Esophagus mucosa (tissue), 1 donor: ENCODE measurements at places on chromosomes 12 and 14.

DNA sequence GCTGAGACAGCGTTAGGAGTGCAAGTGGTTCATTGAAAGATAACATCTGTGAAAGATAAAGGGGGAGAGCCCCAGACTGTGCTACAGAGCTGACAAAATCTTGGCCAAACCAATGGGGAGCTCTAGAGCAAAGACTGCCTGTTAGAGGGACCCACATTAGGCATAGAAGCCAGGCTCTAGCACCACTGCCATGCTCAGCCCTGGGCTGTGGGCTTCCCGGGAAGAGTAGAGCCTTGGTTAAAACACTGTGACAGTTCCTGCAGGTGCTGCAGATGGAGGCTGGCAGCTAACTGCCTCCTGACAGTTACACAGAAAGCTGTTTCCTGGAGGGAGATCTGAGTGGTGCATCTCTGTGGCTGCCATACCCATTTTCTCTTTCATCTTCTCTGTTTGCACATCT is 23.0 kb downstream of the TSHR start:
- no peak for ATAC-seq

GRCh38 chr12:113978080-113978479 is 12.0 kb upstream of the RBM19 start:
- ATAC-seq = no peak

DNA sequence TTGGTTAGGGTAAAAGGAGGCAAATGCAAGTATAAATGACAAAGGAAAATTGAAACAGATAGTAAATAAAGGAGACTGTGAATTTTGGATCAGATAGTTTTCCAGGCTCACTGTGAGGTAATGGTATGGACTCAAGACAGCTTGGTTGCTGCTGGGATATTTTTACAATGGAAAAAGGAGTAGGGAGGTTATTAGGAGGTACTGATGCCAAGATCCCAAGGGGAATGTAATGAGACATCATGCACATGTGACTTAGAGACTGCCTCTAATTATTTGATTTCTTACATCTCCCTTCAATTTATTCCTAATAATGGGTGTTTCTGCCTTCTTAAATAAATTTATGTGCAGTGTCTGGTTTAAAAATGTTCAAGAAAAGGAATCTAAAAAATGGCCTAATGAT is 56.9 kb downstream of the TAOK3 start:
- ATAC-seq = no peak

- ATAC-seq = no peak
Observed at GRCh38 chr14:85978582-85979250, 448.8 kb downstream of the FLRT2 start.

DNA sequence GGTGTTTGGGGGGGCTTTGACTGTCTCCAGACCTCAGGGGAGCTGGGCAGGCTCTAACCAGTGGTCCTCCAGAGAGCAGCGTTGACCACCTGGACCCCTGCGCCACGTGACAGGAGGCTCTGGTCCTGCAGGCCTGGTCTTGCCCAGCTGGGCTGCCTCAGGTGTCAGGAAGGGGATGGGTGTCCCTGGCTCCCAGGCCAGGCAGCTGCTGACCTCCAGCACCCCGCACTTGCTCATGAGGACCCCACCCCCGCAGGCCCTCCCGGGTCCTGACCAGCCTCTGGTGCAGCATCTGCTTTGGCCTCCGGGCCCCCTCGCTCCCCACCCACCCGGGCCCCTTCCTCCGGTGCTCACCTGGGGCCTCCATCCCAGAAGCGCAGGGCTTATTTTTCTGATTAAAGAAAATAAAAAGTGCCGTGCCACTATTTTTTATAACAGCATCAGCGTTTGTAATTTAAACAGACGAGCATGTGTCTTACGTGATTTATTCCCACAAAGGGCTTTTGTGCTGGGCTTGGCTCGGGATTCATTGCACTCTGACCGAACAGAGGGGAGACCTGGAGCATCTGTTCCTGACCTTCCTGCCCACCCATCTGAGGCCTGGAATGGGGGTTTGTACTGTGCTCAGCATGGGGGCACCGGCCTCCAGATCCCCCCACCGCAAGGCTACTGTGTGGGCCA is 21.7 kb downstream of the FBRSL1 start:
- ATAC-seq = no peak

- ATAC-seq = no peak
Observed at GRCh38 chr14:49049711-49050110, 536.5 kb downstream of the RPS29 start.

GRCh38 chr14:54786838-54787237 is 115.8 kb downstream of the GCH1 start:
- ATAC-seq = no peak

GRCh38 chr14:96902004-96902403 is 104.8 kb downstream of the VRK1 start:
- no peak for ATAC-seq

GRCh38 chr14:77458249-77458950 is 507 bp downstream of the AHSA1 start:
- peak; percentile 50 for ATAC-seq

DNA sequence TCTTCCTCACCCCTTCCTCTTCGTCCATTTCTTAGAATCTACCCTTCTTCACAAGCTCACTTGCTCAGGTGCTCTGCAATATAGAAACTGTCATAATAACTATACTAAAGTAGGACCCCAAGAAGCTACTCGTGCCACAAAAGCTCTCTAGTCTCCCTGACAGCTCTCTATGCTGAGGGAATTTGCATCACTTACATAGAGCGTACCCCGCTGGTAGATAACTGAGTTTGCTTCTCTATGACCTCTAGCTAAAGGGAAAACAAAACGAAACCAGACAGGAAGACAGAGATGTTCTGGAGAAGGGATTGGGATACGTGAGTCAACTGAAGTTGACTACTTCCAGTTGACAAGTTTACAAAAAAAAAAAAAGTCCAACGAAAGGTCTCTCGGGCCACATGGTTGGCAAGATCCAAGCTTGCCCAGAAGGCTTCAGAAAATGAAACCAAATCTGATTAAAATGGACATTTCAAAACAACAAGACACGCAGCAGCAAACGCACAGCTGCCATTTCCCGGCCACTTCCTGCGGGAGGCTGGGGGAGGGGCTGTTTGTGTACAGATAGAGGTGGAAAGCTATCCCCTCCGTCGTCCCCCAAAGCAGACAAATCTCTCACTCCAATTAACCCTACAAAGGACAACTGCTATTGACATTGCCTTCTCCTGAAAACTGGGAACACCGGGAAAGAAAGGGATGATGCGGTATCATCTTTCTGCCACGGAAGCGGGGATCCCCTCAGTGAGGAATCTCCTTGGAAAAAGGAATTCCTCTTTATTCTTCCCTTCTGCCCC is 1.3 kb downstream of the BAZ2A start:
- no peak for ATAC-seq
